Suprapubic skin (tissue), 4 donors: ENCODE measurements at places on chromosomes 5 and 9.

DNA sequence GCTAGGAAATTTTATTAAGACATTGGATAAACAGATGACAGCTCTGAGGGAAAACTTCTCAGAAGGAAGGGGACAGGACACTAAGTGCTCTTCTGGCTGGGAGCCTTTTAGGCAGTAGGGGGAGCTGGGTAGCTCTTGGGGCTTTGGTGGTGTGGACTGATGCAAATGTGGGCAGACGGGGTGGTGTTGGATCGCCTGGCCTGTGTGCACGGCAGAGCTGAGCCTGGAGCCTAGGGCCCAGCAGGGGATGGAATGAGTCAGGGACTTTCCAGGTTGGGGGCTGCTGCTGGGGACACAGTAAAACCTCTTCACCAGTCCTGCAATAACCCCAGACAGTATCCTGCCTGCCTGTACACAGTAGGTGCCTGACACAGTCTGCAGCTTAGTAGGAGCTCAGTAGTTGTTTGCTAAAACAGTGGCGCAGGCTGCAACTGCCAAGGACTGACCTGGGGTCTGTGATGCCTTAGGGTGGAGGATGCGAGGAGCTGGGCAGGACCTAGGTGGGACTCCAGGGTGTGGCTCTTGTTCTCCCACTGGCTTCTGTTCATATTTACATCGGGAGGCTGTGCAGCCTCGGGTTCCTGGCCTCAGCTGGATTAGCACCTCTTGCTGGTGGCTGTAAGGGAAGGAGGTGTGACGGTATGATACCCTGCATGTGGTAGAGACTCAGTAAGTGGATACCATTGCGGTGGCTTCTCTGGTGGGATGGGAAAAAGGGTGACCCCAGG is 83.8 kb downstream of the DAB2IP start:
- no peak for DNase-seq

DNA sequence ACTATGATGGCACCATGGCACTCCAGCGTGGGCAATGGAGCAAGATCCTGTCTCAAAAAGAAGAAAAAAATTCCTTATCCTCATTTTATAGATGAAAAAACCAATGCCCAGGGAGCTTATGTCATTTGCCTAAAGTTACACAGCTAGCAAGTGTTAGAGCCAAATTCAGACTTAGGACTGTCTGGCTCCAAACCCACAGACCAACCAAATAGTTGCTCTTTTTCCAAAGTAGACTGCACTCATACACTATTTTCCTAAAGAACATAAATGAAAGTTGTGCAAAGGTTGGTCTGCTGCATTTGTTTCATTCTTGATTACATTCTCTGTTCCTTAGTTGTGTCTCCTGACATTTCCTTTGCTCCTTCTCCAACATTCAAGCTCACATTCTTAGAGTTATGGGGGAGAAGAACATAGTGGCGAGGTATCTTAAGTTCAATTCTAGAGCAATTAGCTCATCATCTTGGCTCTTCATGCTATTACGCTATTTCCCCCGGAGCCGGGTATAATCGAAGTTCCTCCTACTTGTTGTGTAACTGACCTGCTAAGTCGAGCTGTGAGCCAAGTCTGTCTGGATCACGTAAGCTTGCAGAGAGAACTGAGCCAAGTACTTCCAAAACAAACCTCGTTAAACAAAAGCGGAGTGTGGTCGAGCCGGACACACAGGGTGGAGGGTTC is 138.3 kb downstream of the RFK start:
- no peak for DNase-seq

DNA sequence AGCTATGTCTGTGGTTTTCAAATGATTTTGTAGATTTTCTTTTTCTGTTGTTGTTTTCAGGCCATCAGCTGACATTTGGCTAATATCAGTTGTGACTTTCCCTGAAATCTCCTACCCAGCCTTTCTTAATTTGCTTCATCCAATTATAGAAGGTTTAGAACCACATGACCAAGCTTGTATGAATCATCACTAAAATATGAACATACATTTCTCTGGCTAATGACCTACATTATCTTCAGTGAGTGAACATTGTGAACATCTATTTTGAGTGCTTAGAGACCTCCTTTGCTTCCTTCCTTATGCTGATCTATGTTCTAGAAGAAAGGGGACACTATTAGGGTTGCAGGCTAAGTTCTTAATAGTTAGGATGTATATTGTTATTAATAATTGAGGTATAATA is 532.5 kb downstream of the RAB3C start:
- DNase-seq, result no peak

- DNase-seq, result no peak
Observed at GRCh38 chr5:43730832-43731342, 127.9 kb downstream of the NNT start.
